ENCODE measurements at places on chromosomes 1 and 21. TPM values are rescaled to one million over a fixed set of nuclear protein-coding genes. Genes with fewer than 3 reads are reported as not detected.

DNA sequence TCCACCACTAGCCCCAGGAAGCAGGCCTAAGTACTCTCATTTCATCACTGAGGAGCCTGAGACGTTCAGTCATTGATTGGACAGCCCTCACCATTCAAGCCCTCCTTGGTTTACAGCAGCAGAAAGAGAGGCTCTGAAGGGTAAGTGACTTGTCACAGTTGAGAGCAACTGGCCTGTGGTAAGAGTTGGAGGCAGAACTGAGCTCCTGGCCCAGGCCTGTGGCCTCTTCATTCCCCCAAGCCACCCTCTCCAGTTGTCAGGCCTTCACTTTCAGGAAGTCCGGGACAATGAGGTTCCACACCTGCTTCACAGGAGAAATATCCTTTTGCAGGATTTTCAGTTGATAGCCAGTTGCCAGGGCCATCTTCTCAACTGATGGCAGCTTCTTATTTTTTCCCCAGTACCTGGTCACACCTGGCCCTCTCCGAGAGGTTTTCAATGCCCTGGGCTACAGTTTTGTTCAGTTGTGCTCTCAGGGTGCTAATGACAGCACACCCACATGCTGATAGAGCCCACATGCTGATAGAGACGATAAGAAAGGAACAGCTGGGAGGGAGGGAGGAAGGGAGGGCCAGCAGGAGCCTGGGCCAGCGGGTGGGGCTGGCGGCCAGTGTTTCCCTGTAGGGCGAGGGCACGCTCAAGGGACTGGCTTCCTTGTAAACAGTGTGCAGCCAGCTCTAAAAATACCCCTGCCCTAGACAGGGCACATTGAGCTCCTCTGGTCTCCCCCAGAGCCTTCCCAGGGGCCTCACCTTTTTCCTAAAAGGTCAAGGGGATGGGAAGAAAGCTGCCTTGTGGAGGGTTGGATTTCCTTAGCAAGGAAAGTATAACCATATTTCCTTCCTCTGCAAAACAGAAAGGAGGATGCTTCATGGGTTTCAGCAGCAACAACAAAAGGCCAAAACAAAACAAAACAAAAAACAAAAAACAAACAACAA is 112.7 kb upstream of the JUN start:
- no peaks in the 10 kb centered on the region for H3K36me3 ChIP-seq
- H3K4me3 ChIP-seq = no peak overlapping the region
- DNase-seq = peak; percentile 40

VWA1 gene
- 15.6 TPM for total RNA-seq

DNA sequence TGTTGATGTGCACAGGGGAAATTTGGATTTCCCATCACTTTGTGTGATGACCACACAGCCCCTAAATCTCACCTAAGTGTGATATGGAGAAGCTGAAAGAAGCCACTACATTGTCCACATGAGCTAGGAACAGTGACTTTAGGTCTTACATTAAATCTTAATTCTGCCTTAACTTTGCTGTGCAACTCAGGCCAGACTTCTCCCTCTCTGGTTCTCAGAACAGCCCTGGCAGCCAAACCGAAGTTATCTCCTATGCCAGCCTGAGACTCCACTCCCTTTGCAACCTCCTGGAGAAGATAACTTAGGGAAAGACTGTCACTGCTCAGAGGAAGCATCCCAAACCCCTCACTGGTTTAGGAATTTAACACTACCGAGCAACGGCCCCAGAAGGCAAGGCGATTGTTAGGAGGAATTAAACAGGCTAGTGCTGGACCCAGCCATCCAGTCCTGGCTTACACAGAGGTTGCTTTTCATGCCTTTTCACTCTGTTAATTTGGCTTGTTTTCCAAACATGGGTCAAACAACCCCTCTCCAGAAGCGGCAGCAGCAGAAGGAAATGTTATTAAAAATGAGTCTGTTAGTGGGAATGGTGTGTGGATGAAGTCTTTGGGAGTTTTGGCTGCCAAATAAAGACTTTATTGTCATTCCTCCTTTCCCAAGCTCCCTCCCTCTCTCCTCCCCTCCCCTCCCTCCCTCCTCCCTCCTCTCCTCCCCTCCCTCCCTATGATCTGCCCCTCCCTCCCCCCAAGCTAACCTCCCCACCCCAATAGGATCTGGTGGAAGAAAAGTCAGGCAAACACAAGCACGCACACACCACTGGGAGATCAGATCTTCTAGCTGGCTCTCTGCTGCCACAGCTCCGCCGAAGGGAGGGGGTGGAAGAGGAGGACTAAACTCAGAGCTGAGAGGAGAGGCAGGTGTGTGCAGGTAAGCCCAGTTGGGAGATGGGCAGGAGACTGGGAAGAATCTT is at the start of gene PRELP:
Gene PRELP, plus strand, starts transcription at position 795 of the 970 bp plus-strand sequence. CDS start 7,379 bp downstream, outside the sequence.
- DNase-seq = no peak
- H3K36me3 ChIP-seq = no peaks in the 10 kb centered on the region
- H3K4me3 ChIP-seq = peak within 1 kb of the TSS; percentile 31
- H3K27me3 ChIP-seq = no peaks in the 10 kb centered on the region
- peaks cover 58% of the 10 kb centered on the region for H3K4me1 ChIP-seq

GRCh38 chr1:12411747-12412146 is 181.9 kb downstream of the VPS13D start:
- H3K4me3 ChIP-seq = no peak overlapping the region
- DNase-seq = no peak
- H3K27me3 ChIP-seq = no peaks in the 10 kb centered on the region
- peaks cover 57% of the 10 kb centered on the region for H3K36me3 ChIP-seq

DNA sequence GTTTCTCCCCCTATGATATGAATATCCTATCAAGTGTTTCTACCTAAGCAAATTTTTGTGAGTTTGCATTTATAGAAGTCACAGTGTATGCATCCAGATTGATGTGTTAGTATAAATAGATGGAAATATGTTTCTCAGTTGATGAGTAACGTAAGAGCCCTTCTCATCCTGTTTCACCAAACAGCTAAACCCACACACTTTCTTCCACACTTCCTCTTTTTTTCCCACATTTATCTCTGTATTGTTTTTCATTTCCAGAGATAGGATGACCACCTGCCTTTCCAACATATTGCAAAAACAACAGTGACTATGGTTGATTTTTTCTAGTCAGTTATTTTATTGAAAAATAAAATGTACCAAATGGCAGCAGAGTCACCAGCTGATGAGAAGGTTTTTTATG is 490.1 kb downstream of the NEGR1 start:
- DNase-seq = no peak
- no peaks in the 10 kb centered on the region for H3K27me3 ChIP-seq
- H3K4me3 ChIP-seq = no peak overlapping the region
- H3K4me1 ChIP-seq = no peaks in the 10 kb centered on the region

GRCh38 chr1:94954263-94955220 is 27.6 kb upstream of the CNN3 start:
- H3K27me3 ChIP-seq = no peaks in the 10 kb centered on the region
- no peaks in the 10 kb centered on the region for H3K36me3 ChIP-seq
- H3K4me3 ChIP-seq = no peak overlapping the region

DNA sequence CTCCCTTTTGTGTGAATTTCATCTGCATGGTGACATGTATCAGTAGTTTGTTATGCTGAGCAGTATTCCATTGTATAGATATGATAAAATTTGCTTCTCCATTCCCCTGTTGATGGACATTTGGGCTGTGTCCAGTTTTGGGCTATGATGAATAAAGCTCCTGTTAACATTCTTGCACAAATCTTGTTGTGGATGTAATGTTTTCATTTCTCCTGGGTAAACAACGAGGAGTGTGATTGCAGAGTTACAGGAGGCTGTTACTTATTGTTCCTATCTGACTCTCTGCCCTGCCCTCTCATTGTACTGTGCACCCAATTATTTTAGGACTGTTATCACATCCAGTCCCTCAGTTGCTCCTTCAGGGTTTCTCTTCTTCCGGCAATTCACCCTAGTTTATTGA is 24.2 kb downstream of the MAPKAPK2 start:
- H3K27me3 ChIP-seq = no peaks in the 10 kb centered on the region
- H3K4me3 ChIP-seq = no peak overlapping the region
- no peak for DNase-seq
- no peak overlapping the region for H3K27ac ChIP-seq

DNA sequence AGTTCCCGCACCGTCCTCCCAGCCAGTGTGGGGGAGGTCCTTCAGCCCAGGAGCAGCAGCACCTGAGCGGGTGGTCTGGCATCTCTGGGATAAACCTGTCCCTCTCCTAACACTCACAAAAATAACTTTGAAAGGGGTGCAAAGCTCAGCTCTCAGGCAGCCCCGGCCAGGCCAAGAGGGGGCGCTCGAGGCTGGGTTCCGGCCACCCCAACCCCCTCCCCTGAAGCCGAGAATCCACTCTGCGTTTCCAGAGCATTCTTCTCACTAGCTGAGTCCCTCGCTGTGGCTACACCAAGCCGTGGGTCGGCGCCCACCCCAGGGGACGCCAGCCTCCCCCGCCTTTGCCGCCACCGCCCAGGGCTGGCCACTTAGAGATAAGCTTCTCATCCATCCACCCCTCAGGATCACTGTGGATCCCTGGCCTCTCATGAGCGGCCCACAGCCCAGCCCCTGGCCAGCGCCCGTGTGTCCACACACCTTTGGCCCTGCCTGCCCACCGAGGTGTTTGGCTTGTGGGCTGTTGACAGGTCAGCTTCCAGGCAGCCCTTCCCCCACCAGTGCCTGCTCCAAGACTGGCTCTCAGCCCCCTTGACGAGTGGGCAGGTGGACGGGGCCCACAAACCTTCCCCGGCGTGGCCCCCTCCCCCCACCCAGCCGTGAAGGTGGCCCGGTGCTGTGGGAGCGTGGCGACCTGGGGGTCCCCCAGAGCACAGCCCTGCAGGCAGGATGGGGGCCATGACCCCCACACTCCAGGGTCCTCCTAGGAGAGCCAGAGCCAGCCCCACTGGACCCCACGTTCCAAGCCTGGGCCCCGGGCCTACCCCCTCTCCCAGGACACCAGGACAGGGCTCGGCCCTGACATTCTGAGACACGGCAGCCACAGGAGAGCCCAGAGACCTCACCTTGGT is 1.9 kb downstream of the FTCD start:
- DNase-seq = peak; percentile 84
- no peaks in the 10 kb centered on the region for H3K36me3 ChIP-seq
- no peak overlapping the region for H3K27ac ChIP-seq
- no peaks in the 10 kb centered on the region for H3K27me3 ChIP-seq

- DNase-seq = no peak
- no peak overlapping the region for H3K4me3 ChIP-seq
- H3K27me3 ChIP-seq = no peaks in the 10 kb centered on the region
- H3K36me3 ChIP-seq = no peaks in the 10 kb centered on the region
- no peaks in the 10 kb centered on the region for H3K4me1 ChIP-seq
Measured at GRCh38 chr21:17763288-17764037, 55.7 kb downstream of the C21orf91 start.

DNA sequence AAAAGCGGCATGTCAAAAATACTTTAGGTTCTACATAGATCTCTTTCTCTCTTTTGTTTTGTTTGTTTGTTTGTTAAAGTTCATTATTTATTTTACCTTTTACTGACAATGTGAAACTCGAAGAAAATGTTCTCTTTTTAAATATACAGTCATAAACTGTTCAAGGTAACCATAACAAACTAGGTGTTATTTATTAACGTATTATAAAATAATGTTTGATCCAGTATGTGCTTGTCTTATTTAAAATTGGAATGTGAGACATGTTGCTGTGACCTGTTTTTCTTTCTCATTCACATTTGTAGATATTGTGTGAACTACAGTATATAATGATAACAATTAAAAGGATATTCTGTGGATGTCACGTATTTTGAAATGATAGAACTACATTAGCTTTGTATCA is 5.9 kb upstream of the LEPR start:
- DNase-seq = no peak
- no peaks in the 10 kb centered on the region for H3K27me3 ChIP-seq
- no peak overlapping the region for H3K27ac ChIP-seq
- peaks cover 27% of the 10 kb centered on the region for H3K4me1 ChIP-seq
- peaks cover 43% of the 10 kb centered on the region for H3K36me3 ChIP-seq

S100A14 gene
- not detected for total RNA-seq

DNA sequence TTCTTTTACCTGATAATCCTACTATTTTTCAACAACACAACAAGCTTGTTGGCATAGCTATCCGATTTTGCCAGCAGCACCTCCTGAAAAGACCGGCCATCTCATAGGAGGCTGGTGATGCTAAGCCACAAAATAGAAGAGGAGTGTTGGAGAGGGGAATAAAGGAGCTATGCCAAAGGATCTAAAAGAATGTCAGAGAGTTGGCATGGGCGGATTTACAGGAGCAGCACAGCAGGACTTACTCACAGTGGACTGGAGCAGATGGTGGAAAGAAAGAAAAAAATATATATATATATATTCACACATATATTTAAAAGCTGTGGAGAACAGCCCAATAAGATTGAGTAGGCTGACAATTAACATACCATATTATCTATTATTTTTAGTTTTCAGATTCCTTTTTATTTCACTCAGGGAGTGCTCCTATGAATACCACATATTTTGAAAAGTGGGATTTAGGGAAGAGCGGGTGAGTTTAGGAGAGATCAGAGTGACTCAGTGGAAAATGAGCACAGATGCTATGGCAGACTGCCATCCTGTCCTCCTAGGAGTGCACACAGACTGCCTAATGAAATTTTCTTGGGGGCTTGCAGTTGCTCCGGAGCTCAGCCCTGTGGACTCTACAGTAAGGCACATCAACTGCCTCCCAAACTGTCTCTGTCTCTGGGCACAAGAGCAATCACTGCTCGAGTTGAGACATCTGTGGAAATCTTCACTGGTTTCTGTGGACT is 394.4 kb upstream of the CHRM3 start:
- H3K4me3 ChIP-seq = no peak overlapping the region
- no peak for DNase-seq

GRCh38 chr1:41917835-41918449 is 780 bp downstream of the HIVEP3 start:
- H3K27me3 ChIP-seq = peaks cover 21% of the 10 kb centered on the region
- H3K4me3 ChIP-seq = peak overlapping the region; percentile 72
- no peak for DNase-seq
- no peaks in the 10 kb centered on the region for H3K36me3 ChIP-seq
- H3K27ac ChIP-seq = no peak overlapping the region

DNA sequence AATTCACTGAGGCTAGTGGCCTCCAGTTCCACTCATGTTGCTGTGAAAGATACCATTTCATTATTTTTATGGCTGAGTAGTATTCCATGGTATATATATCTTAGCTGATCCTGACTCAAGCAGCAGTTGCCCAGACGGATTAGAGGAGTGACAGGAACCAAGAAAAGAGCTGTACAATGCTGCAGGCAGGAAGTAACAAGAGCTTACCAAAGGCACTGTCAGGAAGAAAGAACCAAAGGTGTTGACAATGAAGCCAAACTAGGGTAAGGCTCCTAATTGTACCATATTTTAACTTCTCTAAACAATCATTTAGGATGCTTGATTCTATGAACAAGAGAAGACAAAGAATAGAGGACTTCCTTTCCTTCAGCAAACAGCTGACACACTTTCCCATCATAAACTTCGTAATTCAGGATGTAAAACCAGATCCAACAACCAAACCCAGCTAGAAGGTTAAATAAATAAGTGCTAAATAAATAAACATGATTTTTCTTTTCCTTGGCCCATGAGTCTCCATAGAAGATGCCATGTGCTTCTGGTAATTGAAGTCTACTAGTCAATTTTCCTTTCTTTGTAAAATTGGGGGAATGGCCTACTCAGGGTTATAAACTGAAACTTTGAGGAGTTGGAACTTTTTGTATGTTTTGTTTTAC is 248.2 kb upstream of the SGIP1 start:
- no peaks in the 10 kb centered on the region for H3K27me3 ChIP-seq
- no peaks in the 10 kb centered on the region for H3K36me3 ChIP-seq
- no peak overlapping the region for H3K27ac ChIP-seq
- peaks cover 34% of the 10 kb centered on the region for H3K4me1 ChIP-seq

All from osteocyte (in vitro differentiated cells).